Frontal cortex (tissue), 4 donors: ENCODE measurements at places on chromosomes 16 and 17. TPM values are rescaled to one million over a fixed set of nuclear protein-coding genes. Genes with fewer than 3 reads are reported as not detected.

GRCh38 chr17:38879878-38880665 is 10.2 kb downstream of the LASP1 start:
- no peak for DNase-seq

KRTAP4-1 gene
- not detected for total RNA-seq

CEMP1 gene
- total RNA-seq: 0.41 TPM

C16orf96 gene
- total RNA-seq: 0.41 TPM

- DNase-seq: no peak
These were observed 59.3 kb upstream of the CDH11 start for GRCh38 chr16:65181071-65181561.
